ENCODE measurements at places on chromosomes 3 and 15.

DNA sequence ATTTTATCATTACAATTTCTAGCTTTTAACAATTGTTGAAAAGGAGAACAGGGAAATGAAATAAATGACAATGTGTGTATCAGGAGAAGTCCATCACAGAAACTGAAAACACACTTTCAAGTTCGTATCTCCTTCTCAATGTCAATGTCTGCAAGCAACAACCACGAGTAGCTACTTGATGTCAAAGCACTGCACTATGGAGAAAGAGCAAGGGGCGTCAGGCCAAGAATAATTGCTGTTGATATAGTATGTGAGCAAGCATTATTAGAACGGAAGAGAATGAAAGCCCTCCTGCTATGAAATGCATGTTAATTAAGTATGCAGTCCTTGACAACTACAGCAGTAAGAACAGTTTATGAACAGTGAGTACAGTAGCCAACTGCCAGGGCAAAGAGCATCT, 1250.1 kb downstream of the ZPLD1 start:
- no peak for DNase-seq

GRCh38 chr3:6551165-6551564, 309.8 kb upstream of the GRM7 start:
- DNase-seq, result no peak

DNA sequence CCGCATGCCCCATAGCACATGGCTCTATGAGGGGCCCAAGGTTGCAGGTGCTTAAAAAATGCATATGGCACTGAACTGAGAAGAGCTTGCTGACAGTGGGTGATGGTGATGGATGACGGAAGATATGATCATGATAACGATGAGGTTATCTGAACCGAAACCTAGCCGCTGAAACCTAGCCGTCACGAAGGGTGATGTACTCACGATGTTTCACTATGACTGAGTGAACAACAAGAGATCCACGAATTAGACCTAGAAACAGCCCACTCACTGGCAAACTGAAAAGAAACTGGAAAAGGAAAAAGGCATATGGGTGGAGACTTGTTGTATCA, 57.6 kb upstream of the BCL6 start:
- no peak for DNase-seq

GRCh38 chr3:173007079-173007723, 133.8 kb downstream of the SPATA16 start:
- no peak for DNase-seq

DNA sequence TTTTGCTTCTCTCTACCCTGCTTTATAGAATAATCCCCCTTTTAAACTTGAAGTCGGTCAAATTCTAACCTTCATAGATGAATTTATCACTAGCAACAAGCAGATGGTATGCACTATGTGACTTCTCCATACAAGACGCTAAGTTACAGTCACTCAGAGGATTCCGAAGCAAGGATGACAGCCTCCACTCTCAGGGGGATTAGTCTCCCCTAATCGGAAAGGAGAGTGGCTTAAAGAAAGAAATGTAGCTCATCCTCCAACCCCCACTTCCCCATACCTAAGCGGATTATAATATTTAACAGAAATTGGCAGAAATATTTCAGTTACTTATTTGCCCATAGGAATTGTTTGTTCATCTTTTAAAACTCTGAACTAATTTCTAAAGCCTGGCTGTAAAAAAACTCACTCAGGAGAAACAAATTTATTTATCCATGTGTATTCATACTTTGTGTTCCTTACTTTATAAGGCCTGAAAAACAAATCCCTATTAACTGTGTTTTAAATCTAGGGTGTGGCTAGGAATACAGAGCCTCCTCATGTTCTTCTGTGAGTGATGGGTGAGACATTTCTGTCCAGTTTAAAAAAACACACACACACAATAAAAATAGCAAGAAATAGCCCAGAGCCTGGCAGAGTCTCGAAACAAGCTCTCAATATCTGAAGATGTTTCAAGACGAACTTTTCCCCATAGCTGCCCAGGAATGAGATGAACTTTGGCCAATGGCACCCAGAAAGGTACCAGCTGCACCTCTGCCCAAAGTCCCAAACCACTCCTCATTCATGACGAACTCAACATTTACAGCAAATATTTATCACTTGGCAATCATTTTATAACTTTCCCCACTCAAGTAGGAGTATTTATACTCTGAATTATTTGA, 18.7 kb downstream of the SIAH2 start:
- no peak for DNase-seq

DNA sequence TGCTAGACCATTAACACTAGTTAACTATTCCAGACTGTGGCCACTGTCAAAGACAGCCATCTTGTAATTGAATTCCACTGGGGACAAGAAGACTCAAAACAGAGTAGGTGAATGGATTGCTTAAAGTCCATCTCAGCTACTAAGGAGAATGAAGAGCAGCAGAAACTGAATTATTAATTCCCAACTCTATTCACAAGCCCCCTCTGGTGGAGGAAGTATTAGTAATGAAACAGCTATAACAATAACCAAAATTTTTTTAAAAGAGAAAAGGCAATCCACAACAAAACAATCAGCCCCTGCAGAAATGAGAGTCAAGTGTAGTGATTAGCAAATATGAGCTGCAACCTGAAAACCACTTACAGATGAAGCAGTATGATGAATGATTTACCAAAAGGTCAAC, 302.8 kb downstream of the FHIT start:
- DNase-seq, result no peak
